ENCODE measurements at places on chromosomes 2 and 18.
A peak's percentile ranks its signal among the peaks of the same experiment; 100 is the strongest.

DNA sequence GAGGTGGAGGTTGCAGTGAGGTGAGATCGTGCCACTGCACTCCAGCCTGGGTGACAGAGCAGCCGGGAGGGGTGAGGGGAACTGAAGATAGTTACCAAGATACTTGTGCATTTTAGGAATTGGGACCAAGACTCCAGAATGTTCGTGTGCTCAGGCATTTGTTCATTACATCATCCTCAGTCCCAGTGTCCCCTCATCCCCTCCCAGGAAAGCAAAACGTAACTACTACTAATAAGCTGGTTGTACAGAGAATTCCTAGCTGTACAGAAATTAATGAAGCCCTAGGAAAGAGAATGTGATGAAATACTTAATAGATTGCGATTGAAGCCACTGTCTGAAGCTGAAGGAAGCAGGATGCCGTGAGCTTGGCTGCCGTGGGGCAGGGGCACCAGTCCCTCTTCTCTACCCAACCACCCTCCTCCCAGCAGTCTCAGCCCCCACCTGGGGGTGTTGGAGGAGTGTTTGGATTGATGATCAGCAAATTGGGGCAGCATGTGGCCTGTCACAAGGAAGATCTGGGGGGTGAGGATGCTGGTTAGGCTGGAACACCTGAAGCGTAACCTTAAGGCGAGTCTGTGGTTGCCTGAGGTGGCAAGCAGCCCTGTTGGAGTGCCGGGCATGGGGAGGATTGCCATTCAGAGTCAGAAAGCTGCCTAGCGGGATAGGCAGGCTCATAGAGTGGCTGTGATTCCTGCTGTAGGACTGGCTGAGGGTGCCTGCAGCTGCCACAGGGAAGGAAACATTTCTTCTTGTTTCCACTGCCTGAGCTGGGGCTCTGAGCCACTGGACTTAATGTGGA lies 140.9 kb downstream of the SH3RF3 start:
- no peak for DNase-seq

DNA sequence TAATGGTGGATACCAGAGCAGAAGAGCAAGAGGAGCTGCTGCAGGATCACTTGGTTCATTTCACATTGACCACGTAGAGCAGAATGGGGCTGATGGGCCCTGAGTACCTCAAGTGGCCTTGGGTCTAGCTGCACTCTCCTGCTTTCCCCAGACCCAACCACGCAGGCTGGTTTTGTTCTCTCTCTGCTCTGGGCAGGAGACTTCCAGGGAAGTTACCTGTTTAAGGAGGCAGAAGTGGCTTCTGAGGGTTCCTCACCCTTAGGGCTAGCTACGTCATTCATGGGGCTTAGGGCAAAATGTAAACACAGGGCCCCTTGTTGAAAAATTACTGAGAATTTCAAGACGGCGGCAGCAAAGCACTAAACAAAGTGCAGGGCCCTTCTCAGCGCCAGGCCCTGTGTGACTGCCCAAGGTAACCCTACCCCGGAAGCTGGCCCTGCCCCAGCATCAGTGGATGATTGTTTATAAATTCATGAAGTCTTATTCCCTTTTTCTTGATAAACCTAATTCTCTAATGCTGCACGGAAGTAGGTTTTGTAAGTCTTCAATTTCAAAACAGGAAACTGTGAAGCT lies 75.9 kb downstream of the TMEM182 start:
- no peak for DNase-seq

- no peak for DNase-seq
These were observed 180.9 kb upstream of the GALNT5 start for GRCh38 chr2:157076526-157077161.

DNA sequence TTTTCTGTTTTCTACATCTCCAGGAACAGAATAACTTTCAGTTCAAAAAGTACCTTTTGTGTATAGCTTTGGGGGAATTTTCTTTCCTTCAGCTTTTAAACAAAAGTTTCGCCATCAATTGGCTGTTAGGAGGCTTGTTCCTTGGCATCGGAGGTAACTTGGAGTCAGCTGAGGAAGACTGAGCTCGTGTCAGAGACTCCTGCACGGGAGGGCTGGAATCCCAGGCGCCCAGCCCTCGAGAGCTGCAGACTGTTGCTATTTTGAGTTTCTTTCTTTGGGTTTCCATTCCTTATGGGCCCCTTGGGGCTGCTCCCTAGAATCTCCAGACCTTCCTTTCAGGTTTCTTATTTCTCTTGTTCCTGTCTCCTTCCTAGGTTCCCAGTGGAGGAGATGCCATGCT lies 8.1 kb downstream of the EMILIN2 start:
- DNase-seq: peak; percentile 46

DNA sequence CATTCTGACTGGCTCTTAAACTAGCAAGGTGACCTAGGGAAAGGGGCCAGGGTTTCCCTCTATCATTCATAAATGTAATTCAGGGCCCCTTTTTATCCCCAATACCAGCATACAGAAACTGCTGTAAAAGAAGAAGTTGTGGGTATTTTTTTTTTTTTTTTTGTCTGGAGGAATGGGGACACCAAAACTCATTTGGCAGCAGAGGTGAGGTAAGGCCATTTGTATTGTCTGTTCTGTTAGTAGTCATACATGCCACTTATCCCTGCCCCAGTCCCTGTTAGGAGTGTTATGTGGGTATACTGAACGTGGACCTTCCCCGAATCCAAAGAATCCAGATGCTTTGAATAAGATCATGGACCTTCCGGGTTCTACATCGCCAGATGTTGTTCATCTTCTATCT lies 1.7 kb downstream of the SEPTIN2 start:
- no peak for DNase-seq

GRCh38 chr18:28714498-28714897 lies 537.6 kb upstream of the CDH2 start:
- no peak for DNase-seq

DNA sequence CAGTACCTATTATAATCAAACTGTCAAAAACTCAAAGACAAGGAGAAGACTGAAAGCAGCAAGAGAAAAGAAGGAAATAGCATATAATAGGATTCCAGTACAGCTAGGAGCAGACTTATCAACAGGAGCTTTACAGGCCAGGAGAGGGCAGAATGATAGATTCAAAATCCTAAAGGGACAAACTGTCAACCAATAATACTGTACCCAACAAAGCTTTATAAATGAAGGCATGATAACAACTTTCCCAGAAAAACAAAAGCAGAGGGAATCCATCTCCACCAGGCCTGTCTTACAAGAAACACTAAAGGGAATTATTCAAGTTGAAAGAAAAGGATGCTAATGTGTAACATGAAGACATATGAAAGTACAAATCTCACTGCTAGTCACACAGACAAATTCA lies 42.0 kb downstream of the PDE1A start:
- no peak for DNase-seq

DNA sequence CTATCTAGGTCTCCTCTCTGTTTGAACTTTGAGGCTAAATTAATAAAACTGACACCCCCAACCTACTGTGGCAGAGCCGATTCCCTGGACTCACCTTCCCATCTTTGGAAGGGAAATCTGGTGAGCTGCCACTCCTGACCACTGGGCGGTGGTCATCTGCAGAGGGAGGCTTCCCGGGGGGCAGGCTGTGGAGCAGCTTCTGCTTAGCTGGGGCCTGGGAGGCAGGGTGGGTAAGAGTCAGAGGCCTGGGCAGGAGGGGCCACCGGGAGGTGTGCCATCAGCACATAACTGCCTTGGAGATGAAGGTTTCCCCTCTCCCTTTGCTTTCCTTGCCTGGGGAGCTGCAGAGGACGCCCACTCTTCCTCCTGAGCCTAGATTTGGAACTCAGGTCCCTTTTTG lies 2.3 kb upstream of the NPPC start:
- DNase-seq: no peak

GRCh38 chr2:236180831-236181453 lies 12.8 kb upstream of the GBX2 start:
- DNase-seq: no peak

- DNase-seq: no peak
These were observed 48.9 kb downstream of the TSN start for GRCh38 chr2:121804340-121804739.

- no peak for DNase-seq
These were observed 98.1 kb downstream of the SETBP1 start for GRCh38 chr18:44778788-44779187.

- no peak for DNase-seq
These were observed 225.2 kb upstream of the TANK start for GRCh38 chr2:160934991-160935390.

- no peak for DNase-seq
These were observed 617.0 kb downstream of the LRP1B start for GRCh38 chr2:141513853-141514252.

- DNase-seq: no peak
These were observed 42.6 kb upstream of the HPCAL1 start for GRCh38 chr2:10260130-10260529.

DNA sequence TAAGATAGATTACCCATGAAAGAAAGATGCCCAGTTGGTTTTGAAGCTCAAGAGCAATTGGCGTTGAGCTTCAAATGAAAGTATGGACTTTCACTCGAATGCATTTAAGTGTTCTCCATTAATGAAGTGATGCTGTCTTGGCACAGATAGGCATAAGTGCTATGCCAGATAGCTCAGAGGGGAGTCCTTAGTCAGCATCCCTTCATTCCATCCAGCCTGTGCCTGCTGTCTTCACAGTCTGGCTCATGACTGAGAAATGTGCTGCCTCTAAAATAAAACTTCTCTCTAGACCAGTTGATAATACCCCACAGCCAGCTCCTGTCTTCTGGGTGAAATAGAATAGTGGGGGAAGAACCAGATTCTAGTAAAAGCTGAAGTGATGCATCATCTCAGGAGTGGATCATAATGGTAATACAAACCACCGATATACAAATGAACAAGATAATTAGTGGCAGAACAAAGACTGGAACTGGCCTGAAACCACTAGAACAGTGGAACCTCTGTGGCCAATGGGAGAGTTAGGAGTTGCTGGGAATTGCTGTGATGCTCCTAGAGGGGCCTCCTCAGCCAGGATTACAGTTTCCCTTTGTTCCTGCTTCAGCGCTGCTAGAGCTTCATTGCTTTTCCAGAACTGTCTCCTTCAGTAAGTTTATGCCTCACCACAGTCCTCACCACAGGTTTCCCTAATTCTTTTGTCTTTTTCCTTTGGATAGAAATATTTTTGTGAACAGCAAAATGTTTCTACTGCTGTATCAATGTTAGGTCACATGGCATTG lies 359.3 kb downstream of the KIAA1328 start:
- no peak for DNase-seq

DNA sequence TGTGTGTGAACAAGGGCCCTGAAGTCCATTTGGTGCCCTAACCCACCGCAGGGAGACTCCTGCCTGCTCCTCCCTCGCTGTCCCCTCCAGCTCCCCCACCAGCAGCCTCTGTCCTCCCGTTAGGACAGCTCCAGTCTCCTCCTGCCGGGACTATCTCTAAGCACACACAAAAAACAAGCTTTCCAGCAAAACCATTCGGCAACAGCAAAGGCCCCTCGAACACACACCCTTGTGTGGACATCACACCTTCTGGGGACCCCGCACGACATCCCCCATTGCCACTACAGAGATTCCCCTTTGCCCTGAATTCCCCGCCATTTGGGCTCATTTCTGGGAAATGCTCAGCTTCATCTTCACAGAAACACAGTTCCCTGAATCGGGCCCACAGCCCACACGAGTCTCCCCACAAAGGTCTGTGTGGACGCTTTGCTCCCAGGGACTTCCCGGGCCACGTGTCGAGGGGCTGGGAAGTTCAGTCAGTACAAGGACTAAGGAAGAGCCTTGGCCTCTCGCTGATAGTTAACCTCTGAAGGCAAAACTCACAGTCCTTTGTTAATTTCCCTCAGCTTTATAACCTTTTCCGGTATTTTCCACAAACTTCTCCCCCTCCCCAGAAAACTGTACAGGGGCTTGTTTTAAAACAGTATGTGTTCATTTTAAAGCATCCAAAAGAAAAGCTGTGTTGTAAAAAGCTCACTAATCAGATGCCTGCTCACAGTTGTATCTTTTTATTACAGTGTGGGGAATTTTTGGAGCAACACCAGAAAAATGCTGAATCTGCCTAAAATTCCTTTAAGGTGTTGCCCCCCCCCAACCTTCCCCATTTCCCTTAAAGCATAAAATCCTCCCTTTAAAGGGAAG lies 25.9 kb downstream of the SMAD7 start:
- DNase-seq: no peak

GRCh38 chr2:61255580-61256437 lies 93.8 kb downstream of the C2orf74 start:
- no peak for DNase-seq

DNA sequence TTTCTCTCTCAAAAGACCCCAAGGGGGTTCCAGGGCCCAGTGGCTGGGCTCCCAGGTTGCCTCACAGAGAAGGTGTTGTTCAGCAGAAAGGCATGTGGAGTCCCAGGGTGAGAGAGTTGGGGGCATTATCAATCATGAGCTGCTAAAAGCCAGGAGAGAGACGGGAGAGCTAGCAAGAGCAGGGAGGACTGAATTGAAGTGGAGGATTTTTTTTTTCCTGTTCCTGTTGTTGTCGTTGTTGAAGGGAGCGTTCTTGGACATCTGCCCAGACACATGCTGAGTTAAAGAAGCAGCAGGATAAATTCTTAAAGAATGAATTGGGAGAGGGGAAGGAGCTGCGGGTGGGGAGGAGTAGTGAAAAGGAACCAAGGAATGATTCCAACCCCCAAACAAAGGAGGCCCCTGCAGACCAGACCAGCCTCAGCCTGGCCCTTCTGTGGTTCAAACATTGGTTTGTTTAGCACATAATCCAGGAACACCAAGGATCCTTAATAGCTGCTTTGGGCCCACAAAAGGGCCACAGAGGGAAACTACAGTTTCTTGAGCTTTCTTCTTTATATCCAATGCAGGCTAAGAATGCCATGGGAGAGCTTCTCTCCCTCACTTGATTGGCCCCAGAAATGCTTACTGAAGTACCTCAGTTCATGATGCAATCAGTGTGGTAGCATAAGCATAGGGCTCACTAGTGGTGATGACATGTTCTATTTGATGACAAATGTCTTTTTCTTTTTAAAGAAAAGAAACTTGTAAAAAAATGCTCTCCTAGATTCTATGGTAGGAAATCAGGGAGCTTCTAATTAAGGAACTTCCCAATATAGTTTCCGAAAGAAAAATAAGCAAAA lies 146.0 kb downstream of the SETBP1 start:
- peak; percentile 92 for DNase-seq

DNA sequence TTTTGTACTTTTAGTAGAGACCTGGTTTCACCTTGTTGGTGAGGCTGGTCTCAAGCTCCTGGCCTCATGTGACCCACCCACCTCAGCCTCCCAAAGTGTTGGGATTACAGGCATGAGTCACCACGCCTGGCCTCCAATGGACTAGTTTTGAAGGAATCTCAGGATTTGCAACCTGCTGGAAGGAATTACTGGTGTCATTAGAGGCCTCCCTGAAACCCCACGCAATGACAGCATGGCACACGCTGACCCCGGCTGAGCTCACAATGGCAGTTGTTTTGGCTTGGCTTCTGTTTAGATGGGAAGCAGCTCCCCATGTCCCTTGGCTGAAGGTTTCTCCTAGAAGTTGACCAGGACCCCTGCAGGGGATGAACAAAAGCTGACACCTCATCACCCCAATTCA lies 23.1 kb upstream of the COPS8 start:
- DNase-seq: no peak

GRCh38 chr2:62471816-62472215 lies 34.2 kb downstream of the TMEM17 start:
- peak; percentile 84 for DNase-seq

DNA sequence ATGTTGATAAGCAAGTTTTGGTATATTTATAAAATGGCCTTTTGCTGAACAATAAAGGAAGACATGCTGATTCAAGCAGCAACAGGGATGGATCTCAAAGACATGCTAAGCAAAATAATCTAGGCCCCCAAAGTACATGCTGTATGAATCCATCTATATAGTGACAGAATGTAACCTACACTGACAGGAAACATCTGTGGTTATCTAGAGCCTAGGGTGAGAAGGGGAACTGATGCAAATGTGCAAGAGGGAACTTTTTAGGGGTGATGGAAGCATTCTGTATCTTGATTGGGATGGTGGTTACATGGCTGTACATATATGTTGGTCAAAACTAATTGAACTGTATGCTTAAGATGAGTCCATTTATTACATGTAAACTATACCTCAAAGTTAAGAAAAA lies 24.2 kb downstream of the CNRIP1 start:
- no peak for DNase-seq
